ENCODE measurements at places on chromosomes 12 and 14.

GRCh38 chr12:123591702-123592481 is 7.5 kb downstream of the TMED2 start:
- no peak for DNase-seq

- no peak for DNase-seq
Measured at GRCh38 chr14:24196071-24197055, 1.1 kb upstream of the TM9SF1 start.

GRCh38 chr12:19158923-19159322 is 29.4 kb downstream of the PLEKHA5 start:
- DNase-seq = no peak

GRCh38 chr14:104253223-104253822 is 114.9 kb downstream of the KIF26A start:
- DNase-seq = no peak

DNA sequence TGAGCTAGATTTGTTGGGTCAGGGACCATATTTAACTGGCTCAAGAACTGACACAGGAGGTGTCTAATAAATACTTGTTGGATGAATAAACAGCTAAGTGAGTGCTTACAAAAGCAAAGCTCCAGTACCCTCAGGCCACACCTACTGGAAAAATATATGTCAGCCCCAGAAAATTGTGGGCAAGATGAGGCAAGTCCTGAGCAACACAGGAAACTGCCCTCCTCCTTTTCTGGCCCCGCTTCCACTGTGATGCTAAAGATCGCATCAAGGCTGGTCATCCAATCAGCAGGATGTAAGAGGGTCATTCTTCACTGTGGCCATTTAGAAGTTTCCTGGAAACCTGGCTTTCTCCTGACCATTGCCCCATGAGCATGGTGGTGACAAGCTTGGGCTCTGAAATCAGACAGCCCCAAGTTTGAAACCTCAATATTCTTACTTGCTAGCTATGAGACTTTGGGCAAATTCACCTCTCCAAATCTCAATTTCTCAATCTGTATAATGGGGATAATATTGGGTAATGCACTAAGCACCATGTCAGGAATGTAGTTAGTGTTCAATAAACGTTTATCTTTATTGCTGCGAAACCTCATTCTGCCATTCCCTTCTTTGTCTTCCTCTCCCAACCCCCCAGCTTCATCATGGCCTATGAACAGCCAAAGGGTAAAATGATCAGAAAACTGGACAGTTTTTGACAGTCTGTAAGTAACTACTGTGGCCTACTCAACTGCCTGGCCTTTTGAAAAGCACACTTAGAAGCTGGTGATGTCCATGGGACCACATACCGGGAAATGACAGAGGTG is 139.3 kb upstream of the PZP start:
- no peak for DNase-seq

- DNase-seq = no peak
Measured at GRCh38 chr14:94539181-94539580, 22.1 kb upstream of the SERPINA4 start.

- DNase-seq = no peak
Measured at GRCh38 chr12:89665556-89665955, 43.1 kb downstream of the ATP2B1 start.

DNA sequence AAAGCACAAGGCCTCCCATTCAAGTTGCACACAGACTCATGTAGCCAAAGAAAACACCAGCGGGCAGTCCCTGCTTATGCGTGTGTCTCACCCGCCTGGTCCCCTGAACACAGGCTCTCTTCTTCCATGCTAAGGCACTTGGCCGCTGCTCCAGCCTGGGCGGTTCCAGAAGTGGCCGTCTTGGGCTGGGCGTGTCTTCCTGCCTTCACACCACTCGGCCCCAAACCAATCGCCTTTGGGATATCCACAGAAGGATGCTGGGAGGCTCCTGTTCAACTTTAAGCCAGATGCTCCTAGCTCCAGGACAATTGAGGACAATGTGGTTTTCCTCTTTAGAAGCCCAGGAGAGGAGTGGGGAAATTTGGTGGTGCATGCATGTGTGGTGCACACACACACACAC is 2.2 kb downstream of the SCARB1 start:
- DNase-seq = no peak

GRCh38 chr14:76386944-76387782 is 11.2 kb downstream of the ESRRB start:
- DNase-seq = peak; percentile 75

DNA sequence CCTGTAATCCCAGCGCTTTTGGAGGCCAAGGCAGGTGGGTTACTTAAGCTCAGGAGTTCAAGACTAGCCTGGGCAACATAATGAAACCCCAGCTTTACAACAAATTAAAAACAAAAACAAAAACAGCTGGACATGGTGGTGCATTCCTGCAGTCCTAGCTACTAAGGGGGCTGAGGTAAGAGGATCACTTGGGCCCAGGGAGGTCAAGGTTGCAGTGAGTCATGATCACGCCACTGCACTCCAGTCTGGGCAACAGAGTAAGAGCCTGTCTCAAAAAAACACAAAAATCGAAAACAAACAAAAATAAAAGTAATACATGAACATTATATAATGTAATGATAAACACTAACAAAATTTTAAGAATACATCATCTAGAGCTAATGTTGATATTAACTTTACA is 46.2 kb upstream of the GRIP1 start:
- no peak for DNase-seq

DNA sequence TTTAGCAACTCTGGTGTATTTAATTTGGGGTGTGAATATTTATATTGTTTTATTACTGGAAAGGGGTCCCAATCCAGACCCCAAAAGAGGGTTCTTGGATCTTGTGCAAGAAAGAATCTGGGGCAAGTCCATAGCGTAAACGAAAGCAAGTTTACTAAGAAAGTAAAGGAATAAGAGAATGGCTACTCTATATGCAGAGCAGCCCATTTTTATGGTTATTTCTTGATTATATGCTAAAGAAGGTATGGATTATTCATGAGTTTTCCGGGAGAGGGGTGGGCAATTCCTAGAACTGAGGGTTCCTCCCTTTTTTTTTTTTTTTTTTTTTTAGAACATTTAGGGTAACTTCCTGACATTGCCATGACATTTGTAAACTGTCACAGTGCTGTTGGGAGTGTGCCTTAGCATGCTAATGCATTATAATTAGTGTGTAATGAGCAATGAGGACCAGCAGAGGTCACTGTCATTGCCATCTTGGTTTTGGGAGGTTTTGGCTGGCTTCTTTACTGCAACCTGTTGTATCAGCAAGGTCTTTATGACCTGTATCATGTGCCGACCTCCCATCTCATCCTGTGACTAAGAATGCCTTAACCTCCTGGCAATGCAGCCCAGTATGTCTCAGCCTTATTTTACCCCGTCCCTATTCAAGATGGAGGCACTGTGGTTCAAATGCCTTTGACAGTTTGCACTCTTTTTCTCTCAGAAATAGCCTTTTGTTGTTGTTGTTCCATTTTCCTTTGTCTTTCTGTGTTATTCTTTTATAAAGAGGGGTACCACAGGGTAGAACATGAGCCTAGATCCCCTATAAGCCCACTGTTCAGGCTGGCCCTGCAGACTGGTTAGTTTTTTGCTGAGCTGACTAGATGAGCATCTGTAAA is 75.5 kb upstream of the DCD start:
- DNase-seq = peak; percentile 43

GRCh38 chr12:91191513-91192111 is 9.0 kb upstream of the DCN start:
- no peak for DNase-seq

GRCh38 chr14:73752297-73752992 is 38.3 kb upstream of the PNMA1 start:
- DNase-seq = no peak

- DNase-seq = peak; percentile 2
Measured at GRCh38 chr12:114013575-114014345, 47.6 kb upstream of the RBM19 start.

All from activated CD4-positive, alpha-beta T cell treated with anti-CD3 and anti-CD28 coated beads, Interleukin-2, amount 50 U/mL, for 16 hours (primary cell).